ENCODE measurements at places on chromosomes 2 and 18.

- DNase-seq, result no peak
Observed at GRCh38 chr18:11362856-11363255, 213.5 kb upstream of the PIEZO2 start.

GRCh38 chr18:26543373-26543772, 5.0 kb downstream of the KCTD1 start:
- no peak for DNase-seq

DNA sequence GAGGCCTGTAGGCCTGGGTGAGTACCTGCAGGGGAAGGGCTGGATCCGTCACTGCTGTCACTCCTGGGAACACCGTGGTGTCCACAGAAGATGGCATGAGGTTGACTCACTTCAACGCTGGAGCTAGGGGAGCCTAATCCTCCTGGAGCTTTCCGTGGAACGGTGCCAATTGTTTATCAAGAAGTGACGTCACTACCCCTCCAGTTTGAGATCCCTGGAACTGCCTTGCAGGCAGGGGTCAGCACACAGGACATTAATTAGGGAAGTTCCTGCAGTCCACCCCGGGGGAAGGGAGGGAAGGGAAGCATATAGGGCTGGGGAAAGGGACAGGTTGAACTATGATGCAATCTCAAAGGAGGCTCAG, 408.6 kb downstream of the GALR1 start:
- DNase-seq, result no peak

DNA sequence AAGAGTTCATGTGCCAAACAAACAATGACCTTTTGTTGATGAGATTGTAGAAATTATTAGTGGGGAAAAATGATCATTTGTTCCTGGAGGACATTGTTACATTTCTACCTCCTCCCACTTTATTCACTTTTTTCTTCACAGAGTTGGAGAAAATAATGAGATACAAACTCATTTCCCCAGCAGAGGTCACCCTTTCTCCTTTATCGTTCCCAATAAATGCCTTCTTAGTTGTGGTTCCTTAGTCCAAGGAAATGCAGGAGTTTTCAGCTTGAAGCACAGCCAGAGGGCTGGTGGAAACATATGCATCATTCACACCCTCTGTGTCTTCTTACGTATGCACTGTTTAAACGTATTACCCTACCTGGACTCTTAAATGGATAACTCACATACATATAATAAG, 108.8 kb downstream of the SLC4A3 start:
- DNase-seq, result peak; percentile 25

- no peak for DNase-seq
Observed at GRCh38 chr2:105645031-105645937, 99.4 kb upstream of the NCK2 start.

DNA sequence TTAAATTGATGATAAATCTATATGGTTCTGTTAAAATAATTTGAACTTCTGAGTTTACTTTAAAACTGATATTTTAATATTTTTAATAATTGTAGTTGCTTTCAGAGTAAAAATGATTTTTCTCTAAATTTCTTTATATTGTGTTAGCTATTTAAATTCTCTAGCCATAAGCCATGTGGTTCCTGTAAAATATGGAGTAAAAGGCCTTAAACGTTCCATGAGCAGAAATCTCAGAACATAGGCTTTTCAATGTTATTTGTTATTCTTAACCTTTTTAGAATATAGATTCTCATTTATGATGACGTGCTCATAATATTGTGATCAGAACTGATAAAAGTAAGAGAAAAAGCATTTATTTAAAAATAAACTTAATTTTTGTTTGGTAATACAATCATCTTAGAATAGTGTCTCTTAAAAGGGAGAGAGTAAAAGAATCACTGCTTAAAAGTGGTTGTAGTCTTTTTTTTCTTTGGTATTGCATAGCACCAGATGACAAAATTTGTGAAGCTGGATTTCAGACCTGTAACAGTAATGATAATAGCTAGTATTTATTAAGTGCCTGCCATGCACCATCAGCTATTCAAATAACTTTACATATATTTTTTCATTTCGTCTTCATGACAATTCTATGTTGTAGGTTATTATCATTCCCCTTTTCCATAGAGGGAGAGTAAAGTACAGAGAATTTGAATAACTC, 2.7 kb downstream of the BMPR2 start:
- DNase-seq, result no peak

DNA sequence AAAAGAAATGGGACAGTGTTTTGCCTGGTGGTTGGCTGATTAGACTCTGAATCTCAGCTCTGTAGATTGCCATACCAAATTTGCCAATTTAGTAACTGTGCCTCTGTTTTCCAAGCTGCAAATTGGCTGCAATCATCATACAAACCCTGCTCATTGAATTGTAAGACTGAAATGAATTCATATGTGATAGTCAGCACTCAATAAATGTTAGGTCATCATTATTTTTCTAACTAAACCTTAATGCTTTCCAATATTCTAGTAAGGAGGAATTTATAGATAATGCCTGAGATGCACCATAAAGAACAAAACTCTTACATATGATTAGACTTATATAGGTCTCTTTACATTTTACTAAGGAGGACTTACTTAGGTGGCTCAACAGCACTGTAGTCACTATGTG, 85.3 kb downstream of the DNER start:
- no peak for DNase-seq

GRCh38 chr2:71935262-71935848, 212.3 kb downstream of the CYP26B1 start:
- DNase-seq, result no peak

GRCh38 chr2:60565472-60565871, 12.0 kb upstream of the BCL11A start:
- DNase-seq, result no peak

DNA sequence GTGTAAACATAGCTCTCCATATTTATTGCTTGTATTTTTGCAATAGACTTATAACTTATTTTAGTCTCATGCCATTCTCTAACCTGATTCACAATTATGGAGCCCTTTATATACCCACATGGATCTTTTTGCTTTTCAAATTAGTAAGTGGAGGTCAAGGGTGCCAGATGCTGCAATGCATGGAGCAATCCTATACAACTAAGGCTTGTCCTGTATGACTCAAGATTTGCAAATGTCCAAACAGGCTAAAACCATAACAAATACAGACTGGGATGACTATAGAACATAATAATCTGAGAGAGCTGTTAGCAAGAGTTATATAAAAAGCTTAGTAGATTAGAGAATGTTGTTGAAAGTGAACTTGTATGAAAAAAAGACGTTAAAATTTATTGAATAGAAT, 690.4 kb upstream of the NRXN1 start:
- DNase-seq, result no peak

DNA sequence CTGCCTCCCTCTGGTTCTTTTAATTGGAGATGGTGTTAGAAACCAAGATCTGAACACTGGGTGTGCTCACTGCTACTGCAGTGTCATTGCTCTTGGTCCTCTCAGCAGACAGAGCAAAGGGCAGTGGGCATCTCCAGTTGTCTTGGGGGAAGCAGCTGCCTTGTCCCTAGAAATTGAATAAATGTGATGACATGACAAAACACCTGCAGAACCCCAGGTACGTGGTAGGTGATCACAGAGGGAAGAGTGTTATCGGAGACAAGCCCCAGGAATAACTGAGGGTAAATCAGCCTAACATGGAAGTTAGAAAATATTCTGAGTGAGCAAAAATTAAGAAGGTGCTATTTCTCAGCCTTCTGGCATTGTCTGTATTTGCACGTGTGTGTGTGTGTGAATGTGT, 311.9 kb upstream of the HDAC4 start:
- no peak for DNase-seq

DNA sequence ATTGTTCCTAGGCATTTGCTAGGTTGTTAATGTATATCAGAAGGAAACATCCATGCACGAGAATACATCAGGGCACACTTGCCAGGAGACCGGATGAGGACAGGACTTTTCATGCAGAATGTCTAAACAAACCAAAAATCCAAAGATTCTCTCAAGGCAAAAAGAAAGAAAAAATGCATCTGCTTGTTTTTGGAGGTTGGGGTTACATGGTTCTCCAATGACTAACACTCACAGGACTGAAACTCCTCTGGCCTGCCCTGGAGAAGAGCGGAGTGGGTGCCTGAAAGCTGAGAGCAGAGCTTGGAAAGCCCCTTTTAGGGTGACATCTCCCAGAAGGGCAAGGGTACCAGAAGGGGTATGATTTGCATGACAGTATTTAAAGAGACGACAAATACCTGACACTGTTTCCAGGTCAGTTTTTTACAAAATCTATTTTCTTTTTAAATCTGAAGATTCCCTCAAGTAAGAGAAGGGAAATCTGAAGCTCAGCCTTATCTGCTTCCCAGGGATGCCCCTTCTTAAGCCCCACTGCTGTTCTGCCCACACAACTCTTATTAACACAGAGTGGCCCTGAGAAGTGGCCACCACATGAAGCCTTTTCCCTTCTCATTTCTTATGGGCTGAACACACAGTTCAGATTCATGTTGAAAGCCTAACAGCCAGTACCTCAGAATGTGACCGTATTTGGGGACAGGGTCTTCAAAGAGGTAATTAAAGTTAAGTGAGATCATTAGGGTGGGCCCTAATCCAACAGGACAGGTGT, 216.4 kb downstream of the STK39 start:
- DNase-seq, result peak; percentile 37

DNA sequence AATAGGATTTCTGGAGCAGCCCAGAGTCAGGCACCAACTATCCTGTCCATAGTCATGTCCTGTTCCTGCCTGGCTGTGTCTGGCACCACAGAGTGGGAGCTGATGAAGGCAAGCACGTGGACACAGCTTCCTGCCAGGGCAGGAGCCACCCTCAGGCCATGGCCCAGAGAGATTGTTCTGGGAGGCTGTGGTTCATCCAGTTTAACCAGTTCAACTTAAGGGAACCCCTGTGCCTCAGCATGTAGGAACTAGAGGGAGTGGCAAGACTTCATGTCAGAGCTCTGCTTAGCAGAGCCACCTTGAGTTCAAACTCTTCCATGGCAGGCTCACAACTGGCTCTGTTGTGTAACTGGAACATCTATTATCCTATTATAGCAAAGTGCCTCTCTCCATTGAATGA, 73.2 kb upstream of the NCKAP5 start:
- DNase-seq, result no peak

DNA sequence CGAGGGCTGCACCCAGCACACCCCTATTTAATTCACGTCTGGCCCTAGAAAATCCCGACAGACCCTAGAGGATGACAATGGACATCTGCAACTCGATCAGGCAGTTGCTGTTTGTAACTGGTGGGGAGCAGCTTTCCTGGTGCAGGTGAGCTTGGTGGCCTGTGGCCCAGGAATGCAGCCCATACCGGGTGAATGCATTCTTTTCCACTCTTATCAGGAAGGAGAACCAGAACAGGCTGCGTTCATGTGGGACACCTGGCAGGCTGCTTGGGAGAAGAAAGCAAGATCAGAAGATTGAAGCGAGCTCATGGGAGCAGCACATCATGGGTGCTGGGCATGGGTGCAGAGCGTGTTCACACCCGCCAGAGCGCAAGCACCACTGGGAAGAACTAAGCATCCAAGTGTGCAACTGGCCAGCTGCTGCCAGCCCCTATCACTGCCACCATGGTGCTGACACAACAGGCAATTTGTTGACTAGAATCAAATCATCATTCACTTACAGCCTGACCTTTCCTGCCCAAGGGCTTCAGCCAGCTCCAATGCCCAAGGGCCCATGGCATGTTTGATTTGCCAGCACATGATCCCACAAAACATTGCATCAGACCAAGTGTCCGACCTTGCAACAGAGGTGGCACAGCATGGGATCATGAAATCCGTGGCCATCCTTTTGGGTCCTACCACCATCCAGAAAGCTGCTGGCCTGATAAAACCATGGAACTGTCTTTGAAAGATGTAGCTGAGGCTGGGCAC, 241.7 kb upstream of the ID2 start:
- no peak for DNase-seq

All from activated CD4-positive, alpha-beta T cell treated with anti-CD3 and anti-CD28 coated beads, Interleukin-2, Interleukin-4, amounts not matched to agents 100 ng/mL and 50 ng/mL, durations not matched to agents 16 hours and 8 hours (primary cell).